ENCODE measurements at places on chromosomes 12 and 14.

DNA sequence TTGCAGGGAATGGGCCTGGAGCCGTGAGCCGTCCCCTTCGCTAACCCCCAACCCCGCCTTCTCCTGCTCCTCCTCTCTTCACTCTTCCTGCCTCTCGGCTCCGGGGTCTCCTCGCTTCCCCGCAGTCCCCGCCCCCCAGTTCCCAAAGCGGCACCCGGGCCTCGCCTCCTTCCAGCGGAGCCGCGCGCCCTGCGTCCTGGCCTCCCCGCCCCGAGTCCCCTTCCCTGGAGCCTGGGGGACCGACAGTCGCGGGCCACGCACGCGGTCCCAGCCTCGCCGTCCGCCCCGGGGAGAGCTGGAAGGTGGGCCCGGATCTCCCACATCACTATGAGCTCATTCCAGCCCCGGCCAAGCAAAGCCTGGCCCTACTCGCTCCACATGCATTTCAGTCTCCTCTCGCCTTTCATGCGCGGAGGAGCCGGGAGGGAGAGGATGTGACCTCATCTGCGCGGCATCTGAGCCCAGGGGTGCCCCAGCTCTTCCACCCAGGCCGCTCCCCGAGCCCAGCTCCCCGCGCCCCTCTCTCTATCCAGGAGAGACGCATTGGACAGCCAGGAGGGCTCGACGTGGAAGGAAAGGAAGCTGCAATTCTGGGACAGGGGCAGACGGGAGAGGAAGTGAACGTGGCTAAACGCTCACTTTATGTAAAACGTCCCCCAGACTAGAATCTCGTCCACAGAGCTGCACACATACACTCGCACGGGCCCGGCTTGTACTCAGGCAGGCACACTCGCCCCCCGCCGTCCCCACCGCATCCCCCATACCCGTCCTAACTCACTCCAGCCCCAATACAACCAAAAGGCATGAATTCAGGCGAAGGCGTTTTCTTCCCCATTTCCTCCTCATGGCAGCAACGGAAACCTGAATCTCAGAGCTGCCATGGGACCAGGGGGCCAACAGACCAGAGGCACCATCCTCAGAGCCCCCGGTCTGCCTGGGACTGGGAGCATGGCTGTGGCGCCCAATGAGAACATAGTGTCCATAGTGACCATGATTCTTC, 108.7 kb upstream of the CCND2 start:
- DNase-seq = peak; percentile 23

- DNase-seq = no peak
These were observed 206.5 kb downstream of the STXBP6 start for GRCh38 chr14:24843494-24843893.

DNA sequence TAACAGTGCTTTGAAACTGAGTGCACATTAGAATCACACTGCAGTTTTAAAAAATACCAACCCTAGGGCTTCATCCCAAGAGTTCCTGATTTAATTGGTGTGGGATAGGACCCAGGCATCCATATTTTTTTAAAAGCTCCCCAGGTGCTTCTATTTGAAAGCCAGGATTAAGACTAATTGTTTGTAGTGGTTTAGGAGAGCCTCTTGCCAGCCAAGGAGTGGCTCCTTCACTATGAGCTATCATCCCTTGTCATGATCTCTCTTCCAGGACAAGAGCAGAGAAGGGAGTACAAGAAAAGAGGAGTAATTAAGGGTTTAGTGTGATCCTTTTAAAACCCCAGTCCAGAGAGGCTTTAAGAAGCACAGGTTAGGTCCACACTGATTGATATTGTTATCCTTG, 178.0 kb downstream of the CAND1 start:
- no peak for DNase-seq

GRCh38 chr14:69090187-69090789, 62.6 kb downstream of the DCAF5 start:
- no peak for DNase-seq

DNA sequence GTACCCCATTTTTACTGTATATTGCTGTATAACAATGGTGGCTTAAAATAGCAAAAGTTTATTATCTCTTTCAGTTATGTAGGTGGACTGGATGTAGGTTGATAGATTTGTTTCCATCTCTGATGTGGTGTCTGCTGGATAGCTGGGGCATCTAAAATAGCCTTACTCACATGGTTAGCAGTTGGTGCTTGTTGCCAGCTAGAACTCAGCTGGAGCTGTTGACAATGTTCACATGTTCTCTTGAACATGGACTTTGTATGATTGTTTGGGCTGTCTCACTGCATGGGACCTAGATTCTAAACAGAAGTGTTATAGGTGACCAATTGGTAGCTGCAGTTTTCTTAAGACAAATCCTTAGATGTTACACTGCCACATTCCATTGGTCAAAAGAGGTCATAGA, 126.9 kb downstream of the GPHN start:
- no peak for DNase-seq

DNA sequence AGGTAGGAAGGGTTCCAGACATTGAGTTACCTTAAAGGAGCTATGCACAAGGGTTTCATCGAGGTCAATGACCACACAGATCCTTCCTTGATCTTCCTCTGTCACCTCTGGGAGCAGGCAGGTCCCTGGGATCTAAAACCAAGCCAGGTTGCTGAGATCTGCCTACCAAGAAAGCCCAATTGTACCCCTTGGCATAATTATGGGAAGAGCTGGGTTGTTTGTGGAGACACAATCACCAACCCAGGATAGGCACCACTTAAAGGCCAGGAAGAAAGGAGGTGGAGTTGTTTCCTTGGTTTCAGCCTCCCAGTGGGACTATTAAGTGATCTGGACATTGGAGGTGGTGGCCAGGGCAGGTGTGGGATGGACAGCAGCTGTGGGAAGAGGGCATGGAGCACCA, 8.4 kb upstream of the AVIL start:
- no peak for DNase-seq

GRCh38 chr12:52448228-52448627, 3.7 kb downstream of the KRT6B start:
- no peak for DNase-seq

DNA sequence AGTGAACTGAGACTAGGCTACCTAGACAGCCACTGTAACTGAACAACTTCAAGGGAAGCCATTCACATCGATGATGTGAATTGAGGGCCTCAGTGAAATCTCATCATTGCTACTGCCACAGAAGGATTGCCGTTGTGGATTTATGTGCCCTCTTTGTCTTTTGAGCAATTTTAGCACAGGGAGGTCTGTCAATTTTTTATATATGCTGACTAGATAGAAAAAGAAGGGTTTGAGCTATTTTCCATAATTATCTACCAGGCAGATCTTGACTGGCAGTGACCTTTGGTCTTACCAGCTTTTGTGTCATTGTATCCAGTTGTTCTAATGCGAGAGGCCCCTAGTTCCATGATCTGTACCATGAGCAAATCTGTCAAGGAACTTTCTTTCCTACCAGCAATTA, 179.4 kb downstream of the ERC1 start:
- no peak for DNase-seq

GRCh38 chr12:94140556-94140955, 7.8 kb upstream of the PLXNC1 start:
- no peak for DNase-seq

Data from smooth muscle cell of the brain vasculature (primary cell).